T1000 (cell line): ENCODE measurements at places on chromosomes 2 and 18.

- no peak for DNase-seq
Measured at GRCh38 chr2:95342556-95343320, 45.6 kb downstream of the KCNIP3 start.

GRCh38 chr2:29226808-29227207, 111.6 kb downstream of the CLIP4 start:
- DNase-seq, result no peak

DNA sequence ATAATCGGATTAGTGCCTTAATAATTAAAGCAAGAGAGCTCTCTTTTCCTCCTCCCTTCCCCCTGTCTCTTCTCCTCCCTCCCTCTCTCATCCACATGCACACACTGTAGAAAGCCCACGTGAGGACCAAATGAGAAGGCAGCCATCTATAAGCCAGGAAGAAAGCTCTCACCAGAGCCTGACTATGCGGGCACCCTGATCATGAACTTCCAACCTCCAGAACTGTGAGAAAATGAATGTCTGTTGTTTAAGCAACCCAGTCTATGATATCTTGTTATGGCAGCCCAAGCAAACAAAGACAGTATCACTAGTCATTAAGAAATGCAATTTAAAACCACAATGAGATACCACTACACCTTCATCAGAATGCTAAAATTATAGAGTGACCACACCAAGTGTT, 220.3 kb downstream of the EN1 start:
- no peak for DNase-seq

- DNase-seq, result no peak
Measured at GRCh38 chr2:43024515-43025011, 201.8 kb downstream of the ZFP36L2 start.

DNA sequence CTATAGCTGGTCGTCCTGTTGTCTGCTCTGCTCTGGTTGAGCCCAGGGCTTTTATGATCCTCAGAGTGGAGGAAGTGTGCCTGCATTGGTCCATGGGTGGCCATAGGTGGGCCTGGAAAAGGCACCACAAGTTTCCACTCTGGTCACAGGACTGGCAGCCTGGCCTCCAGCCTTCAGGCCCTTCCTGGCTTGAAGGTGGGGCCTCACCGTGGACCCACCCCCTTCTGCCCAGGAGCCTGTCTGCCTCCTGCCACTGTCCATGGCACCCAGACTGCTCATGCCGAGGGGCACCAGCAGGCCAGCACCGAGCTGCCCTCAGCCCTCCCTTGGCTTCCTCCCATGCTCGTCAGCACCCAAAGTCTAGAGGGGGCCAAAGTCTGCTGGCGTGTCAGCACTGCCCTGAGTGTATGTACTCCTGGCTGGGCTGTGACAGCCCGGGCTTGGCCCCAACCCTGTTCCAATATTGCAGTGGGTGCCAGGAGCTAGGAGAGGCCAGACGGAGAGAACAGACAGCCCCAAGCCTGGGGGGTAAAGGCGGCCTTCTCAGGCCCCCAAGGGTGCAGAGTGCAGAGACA, 529.4 kb downstream of the DCC start:
- DNase-seq, result no peak

- no peak for DNase-seq
Measured at GRCh38 chr18:61690418-61691138, 202.2 kb downstream of the RNF152 start.

GRCh38 chr2:241898463-241899270, 29.1 kb downstream of the RTP5 start:
- no peak for DNase-seq

DNA sequence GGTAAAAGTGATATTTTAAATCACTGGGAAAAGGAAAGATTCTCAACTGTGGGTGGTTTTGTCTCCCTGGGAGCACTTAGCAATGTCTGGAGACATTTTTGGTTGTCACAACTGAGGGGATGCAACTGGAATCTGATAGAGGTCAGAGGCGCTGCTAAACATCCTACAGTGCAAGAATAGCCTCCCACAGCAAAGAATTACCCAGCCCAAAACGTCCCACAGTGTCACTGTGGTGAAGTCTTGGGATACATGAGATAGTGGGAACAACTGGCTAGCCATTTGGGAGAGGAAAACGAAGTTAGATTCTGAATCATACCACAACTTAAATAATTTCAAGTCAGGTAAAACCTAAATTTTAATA, 36.4 kb upstream of the NT5DC4 start:
- DNase-seq, result no peak

GRCh38 chr2:237664151-237664550, 36.8 kb downstream of the LRRFIP1 start:
- DNase-seq, result no peak

GRCh38 chr2:214322662-214323061, 88.2 kb upstream of the VWC2L start:
- DNase-seq, result peak; percentile 11

- no peak for DNase-seq
Measured at GRCh38 chr18:13532406-13533075, 193.8 kb downstream of the FAM210A start.

- no peak for DNase-seq
Measured at GRCh38 chr2:694174-694573, 17.0 kb upstream of the TMEM18 start.

GRCh38 chr2:152729844-152730243, 11.4 kb downstream of the ARL6IP6 start:
- DNase-seq, result no peak

DNA sequence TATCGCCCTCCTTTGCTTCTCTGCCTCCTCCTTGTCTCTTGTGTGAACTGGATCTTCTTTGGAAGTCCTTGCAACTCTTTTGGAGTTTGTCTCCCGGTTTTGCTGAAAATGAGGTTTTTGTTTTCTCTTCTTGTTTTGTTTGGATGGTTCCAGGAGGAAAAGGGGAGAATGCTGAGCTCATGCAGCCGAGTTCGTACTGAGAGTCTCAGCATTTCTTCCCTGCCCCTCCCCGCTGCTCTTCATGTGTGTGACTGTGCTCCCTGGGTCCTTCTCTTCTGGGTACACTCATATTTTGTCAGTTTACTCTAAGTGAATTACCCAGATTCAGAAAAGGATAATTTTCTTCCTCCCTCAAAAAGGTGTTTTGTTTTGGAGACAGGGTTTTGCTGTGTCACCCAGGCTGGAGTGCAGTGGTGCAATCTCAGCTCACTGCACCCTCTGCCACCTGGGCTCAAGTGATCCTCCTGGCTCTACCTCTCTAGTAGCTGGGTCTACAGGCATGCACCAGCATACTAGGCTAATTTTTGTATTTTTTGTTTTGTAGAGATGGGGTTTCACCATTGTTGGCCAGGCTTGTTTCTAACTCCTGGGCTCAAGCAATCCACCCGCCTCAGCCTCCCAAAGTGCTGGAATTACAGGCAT, 142.9 kb upstream of the IL1R2 start:
- DNase-seq, result no peak

DNA sequence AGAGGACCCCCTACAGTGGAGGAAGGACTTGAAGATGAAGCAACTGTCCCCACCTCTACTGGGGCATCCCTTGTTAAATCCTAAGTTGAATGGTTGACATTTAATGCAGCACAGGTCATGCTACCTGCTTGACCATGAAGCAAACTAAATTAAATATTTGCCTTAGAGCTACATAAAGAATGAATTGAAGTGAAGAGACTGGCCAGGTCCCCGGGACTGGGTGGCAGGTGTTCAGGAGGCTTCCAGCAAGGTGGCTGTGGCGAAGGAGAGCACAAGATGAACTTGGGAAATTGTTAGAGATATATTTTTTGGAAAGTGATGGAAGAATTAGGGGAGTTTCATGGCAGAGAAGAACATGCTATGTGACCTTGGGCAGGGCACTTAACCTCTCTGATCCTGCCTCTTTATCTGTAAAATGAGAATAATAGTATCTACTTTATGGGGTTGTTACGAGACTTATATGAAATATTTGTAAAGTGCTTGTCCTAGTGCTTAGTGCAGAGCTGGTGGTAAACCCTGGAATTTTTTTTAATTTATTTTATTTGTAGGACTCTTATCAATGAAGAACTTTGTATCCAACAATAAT, 37.3 kb downstream of the EFR3B start:
- DNase-seq, result no peak

DNA sequence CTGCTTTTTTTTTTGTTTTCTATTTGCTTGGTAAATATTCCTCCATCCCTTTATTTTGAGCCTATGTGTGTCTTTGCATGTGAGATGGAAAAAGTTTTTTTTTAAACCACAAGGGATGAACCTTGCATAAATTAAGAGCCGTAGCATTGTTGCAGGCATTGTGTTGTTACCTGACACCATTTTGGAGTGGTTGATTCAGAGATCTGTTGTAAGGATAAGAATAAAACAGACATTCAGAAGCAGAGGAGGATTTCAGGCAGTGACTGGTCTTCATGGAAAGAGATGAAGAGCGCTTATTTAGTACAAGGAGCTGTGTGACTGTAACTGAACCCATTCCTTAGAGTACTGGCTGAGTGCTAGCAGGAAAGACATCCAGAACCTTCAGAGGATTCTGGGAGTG, 101.2 kb downstream of the LTBP1 start:
- DNase-seq, result no peak

DNA sequence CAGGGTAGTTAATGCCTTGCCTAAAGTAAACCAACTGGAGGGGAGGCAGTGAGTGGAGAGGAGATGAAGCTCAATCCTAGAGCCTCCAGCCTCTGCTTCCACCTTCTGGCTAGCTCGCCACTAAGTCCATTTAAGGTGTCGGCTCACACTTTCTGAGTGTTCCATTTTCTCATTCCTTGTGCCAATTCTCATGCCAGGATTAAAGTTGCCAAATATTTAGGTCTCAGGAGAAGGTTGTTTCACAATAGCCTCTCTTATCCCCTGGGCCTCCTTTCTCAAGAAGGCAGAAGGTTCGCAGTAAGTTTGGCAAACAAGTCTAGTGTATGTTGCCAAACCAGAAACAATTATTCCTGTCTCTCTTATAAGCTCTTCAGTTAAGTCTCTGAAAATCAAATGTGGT, 57.2 kb downstream of the TACR1 start:
- DNase-seq, result no peak

DNA sequence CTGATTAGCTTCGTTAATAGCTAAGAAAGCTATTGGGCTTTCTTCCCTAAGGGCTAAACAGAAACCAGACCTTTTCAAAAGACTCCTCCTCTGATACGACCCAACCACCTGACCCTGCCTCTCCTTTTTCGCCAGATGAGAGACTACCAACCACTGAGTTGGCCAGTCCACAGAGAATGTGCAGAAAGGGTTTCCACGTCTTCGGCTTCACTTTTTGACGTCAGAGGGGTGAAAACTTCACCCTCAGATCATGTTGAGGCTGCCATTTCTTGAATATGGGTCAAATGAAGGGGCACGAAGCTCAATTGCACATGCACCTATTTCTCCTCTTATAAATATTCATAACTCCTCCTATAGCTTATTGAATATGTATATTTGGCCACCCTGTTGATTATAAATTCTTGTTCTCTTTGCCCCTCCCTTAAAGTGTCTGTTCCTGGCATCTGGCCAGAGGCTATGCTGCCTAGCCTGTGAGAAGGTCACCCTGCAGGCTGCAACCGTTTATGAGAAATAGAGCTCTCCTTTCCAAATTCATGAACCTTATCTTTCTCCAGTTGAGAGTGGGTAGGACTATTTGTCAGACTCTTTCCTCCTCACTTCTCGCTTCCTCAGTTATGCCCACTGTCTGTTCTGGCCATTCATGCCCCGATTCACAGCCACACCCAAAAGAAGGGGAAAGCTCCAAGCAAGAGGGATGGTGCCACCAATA, 301.6 kb downstream of the STK39 start:
- no peak for DNase-seq
